CD4-positive, alpha-beta T cell treated with Interleukin-2 at 100 ng/mL for 4 hours (primary cell): ENCODE measurements at places on chromosomes 16 and 17.

DNA sequence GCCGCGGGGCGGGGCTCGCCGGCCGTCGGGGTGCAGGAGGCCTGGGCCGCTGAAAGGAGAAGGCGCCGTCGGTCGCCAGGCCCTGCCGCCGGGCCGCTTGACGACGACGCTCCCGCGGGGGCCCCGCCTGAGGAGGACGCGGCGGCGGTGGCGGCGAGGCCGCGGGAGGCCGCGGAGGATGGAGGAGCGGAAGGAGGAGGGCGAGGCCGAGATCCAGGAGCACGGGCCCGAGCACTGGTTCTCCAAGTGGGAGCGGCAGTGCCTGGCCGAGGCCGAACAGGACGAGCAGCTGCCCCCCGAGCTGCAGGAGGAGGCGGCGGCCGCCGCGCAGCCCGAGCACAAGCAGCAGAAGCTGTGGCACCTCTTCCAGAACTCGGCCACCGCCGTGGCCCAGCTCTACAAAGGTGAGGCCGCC lies 430 bp downstream of the HAPSTR1 start:
- DNase-seq = peak; percentile 26

DNA sequence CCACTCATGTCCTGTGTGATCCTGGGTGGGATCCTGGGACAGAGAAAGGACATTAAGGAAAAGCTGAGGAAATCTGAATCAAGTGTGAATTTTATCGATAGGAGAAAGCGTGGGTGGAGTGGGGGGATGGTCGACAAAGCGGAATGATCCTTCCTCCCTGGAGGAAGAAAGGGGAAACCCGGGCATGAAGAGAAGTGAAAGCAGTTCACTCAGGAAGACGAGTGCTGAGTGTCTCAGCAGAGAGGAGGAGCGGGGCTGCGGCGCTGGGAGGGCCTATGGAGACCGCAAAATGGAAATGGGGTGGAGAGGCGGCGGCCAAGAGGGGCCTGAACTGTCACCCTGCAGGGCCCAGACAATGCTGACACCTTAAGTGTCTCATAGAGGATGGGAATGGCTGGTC lies 8.7 kb downstream of the ZDHHC7 start:
- no peak for DNase-seq

GRCh38 chr17:47197821-47198220 lies 8.7 kb upstream of the CDC27 start:
- no peak for DNase-seq

DNA sequence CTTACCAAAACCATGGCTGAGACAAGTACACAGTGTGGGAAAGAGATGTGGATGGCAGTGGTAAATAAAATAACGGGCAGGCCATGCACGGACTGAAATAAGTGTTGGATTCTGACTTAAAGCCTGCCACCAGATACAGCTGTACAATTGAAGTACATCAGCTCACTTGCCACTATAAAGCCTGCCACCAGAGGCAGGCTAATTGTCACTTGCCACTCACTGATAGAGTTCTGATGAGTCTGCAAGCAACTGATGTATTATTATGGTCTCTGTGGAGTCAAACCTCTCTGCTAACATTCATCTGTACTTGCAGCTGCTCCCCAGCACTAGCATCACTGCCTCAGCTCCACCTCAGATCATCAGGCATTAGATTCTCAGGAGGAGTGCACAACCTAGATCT lies 93.0 kb downstream of the CYTH1 start:
- DNase-seq = no peak

DNA sequence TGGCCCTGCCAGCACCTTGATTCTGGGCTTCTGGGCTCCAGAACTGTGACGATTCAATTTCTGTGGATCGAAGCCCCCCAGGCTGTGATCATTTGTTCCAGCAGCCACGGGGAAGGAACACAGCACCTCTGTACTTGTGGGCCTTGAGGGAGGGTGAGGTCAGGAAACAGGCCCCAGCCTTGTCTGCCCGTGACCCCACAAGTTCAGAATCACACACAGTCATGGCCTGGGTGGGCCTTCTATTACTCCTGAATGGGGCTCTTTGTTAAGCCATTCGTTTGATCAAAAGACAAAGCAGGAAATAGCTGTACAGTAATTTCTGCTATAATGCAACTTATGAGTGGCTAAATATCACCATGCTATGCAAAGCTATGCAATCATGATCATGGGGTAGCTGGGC lies 10.1 kb downstream of the ST6GALNAC2 start:
- no peak for DNase-seq

GRCh38 chr17:79792341-79792871 lies 4.5 kb downstream of the CBX8 start:
- no peak for DNase-seq

- no peak for DNase-seq
Observed at GRCh38 chr16:31429796-31430195, 1.6 kb upstream of the COX6A2 start.

GRCh38 chr17:77400445-77400870 lies 259.7 kb downstream of the SEC14L1 start:
- peak; percentile 79 for DNase-seq

DNA sequence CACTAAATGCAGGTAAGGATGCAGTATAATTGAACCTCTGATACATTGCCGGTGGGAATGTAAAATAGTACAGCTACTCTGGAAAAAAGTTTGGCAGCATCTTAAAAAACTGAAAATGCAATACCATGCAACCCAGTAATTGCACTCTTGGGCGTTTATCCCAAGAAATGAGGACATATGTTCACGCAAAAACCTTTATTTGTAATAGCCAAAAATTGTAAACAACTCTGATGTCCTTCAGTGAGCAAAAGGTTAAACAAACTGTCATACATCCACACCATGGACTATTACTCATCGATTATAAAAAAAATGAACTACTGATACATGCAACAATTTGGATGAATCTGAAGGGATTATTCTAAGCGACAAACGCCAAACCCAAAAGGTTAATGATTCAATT lies 16.9 kb downstream of the SYNRG start:
- DNase-seq = no peak

GRCh38 chr17:5139458-5139732 lies 23.6 kb downstream of the USP6 start:
- DNase-seq = no peak

DNA sequence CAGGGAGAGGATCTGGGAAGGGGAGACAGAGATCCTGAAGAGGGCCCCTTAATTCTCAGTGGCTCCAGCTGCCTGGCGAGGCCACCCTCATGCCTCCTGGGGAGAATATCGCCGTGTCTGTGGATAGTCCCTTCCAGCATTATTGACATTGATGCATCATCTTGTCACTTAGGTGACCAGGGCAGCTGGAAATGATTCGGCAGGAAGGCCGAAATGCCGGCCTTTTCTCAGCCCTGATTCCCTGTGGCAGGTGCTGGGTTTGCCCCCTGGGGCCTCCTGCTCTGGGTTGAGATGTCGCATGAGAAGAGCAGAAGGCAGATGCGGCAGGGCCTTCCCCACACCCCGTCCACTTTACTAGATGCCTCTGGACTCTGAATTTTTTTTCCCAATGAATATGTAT lies 89.5 kb downstream of the RAP1GAP2 start:
- no peak for DNase-seq

DNA sequence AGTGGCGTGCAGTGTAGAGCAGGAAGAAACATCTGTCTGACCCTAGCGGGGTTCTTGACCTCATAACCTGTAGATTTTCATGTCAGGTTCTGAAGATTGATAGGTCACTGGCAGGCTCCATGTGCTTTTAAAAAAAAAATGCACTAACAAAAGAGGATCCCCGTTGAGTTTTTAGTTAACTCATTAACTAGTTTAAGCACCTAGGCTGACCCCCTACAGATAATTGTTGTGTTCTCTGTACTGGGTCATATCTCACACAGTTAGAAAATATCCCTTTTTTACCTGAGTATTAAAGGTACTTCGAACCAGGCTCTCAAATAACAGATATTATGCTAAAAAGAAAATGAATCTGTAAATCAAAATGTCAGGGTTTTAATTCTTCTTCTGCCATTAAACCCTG lies 676.6 kb downstream of the CDH11 start:
- no peak for DNase-seq

DNA sequence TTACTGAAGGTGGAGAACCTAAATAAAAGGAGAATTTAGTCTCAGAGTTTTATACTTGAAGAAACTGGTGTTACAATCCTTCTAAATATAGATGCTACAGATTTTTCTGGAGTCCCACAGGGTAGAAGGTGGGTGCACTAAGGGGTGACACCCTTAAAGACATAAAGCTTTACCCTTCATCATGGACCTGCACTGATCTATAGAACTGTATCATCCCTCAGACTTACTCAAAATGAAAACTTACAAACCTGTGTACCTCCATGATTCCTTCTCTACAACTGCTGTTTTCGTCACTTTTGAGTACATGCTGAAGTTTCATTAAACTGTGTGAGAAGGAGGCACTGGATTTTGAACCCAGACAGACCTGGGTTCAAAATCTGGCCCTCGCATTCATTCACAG lies 169.5 kb upstream of the NOG start:
- no peak for DNase-seq

DNA sequence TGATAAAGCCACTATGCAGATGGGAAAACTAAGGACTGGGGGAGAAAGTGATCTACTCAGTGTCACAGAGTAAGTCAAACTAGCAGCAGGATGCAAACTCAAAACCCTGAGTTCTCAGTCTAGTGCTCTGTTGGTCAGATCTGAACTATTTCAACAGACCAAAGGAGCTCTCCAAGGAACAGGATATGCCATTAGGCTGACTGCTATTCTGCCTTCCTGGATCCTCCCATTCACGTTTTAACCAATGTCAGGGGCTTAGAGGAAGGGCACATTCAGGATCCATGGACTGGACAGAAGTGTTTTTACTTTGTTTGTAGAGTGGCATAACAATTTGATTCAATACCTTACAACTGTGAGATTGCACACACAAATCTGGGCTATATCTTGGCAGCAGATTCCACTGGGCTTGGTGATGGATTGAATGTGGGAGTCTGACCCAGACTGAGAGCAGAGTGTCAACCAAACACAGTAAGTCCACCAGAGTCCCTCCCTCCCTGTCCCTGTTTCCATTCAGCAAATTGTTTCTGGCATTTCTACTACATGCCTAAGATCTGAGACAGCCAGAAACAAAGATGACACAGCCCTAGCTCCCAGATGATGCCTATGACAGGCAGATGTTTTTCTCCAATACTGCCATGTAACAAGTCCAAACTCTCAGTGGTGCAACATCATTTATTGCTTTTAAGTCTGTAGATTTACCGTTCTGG lies 337.8 kb upstream of the CDH5 start:
- no peak for DNase-seq

DNA sequence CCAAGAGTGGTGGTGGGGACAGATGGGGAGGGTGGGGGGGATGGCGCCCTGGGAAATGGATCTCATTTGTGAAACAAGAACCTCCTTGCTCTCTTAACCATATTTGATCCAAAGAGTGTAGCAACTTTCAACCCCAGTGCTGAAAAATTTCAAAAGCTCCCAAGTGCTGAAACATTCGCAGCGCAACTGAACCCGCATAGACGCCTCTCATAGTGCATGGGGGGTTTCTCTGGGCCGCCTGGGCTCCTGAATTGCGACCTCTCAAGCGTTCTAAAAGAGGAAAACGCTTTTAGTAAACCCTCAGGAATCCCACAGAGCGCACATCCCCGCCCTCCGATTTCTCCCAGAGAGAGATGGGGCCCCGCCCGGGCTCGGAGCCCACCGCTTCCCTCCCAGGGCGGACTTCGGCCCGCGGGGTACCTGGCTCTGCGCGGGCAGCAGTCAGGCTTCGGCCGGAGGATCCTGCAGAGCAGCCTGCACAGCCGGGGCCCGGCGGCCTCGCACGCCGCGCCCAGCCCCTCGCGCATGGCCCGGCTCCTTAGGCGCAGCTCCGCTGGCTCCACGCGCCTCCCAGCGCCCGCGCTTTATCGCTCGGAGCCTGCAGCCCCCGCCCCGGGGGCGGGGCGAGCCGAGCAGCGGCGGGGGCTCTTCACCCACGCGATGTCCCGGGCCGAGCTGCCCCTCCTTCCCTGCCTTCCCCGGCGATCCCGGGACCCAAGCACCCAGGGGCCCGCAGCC lies 7.0 kb downstream of the NOS2 start:
- DNase-seq = no peak

DNA sequence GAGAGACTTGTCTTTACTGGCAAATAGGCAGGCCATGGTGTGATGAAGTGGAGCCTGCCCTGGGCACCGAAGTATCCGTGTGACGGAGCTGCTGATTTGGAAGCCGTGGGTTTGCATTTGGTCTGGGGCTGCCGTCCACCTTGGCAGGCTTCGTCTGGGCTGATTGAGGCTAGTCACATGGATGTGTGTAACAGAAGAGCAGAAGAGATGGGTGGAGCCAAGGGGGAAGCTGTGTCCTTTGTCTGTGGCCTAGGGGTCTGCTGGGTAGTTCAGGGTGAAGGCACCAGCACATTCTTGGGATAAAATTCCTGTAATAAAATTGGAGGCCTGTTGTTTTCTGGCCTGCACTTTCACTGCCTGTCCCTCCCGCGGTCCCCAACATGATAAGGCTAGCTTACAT lies 106.1 kb downstream of the AATF start:
- DNase-seq = no peak

DNA sequence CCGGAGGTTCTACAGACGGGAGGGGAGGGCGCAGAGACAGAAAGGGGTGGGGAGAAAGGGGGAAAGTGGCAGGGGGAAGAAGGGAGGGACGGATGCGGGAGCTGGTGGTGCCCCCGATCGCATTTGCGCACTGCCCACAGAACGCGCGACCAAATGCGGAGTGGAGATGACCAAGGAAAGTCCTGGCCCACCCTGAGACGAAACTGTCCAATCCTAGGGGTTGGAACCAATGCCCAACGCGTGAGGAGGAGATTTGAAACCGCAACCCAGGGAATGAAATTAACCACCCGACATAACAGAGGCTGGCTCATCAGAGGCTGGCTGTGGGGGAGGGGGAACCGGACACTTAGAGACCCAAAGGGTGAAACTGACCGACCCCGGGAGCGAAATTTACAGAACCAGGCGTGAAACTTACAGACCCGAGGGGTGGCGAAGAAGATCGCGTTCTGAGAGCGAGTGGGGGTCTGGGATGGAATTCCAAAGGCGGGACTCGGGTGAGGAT lies 1.4 kb downstream of the HES7 start:
- DNase-seq = no peak

- DNase-seq = no peak
Observed at GRCh38 chr17:67215991-67216421, 29.0 kb downstream of the HELZ start.

DNA sequence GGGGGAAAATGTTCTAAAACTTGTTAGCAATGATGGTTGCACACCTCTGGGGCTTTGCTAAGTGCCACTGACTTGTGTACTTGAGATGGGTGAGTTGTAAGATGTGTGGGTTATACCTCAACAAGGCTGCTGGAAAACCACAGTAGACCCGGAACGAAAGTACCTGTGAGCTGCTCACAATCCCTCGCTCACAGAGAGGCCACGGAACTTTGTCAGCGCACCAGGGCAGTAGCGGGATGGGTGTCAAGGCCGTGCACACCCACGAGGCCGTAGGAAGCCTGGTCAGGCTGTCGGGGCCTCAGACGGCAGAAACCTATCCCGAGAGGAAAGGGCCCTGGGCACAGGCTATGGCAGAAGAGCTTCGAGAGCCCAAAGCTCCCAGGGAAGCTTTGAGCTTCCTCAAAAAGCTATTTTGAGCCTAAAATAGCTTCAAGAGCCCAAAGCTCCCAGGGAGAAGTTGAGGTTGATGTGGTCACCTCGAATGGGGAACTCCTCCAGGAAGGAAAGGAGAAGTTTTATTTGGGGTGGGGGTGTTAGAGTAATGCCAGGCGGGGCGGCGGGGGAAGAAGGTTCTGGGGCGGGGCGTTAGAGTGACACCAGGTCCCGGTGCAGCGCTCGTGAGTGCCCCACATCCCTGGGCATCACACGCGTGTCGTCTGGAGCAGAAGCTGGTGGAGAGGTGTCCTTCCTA lies 19.0 kb downstream of the CBFA2T3 start:
- DNase-seq = no peak
